A549 treated with CORT108297 at 1 μM for 4 hours (cell line): ENCODE measurements at places on chromosomes 6 and 20. TPM values are rescaled to one million over a fixed set of nuclear protein-coding genes. Genes with fewer than 3 reads are reported as not detected.

The ZNF76 gene
- 7.1 to 11.3 TPM (median 10.6 TPM) in 5 replicates for total RNA-seq

The KCNK17 gene
- total RNA-seq, result not detected in 5 replicates

The PPP1R3G gene
- 1.1 to 2.0 TPM (median 1.4 TPM) in 5 replicates for total RNA-seq

The BCKDHB gene
- 4.8 to 6.8 TPM (median 5.4 TPM) in 5 replicates for total RNA-seq

The SSTR4 gene
- 0.06 to 0.15 TPM (median 0.09 TPM) in 4 of 5 replicates, not detected in the other for total RNA-seq

The PAX1 gene
- 0.03 to 0.10 TPM (median 0.05 TPM) in 3 of 5 replicates, not detected in the others for total RNA-seq

The PSORS1C1 gene
- total RNA-seq, result 3.0 to 5.1 TPM (median 3.8 TPM) in 5 replicates

The IL17F gene
- not detected in 5 replicates for total RNA-seq

The COL10A1 gene
- total RNA-seq, result 0.02 TPM in 1 of 5 replicates, not detected in the others

The RNF39 gene
- total RNA-seq, result 0.03 to 0.07 TPM (median 0.05 TPM) in 3 of 5 replicates, not detected in the others

The DYNLT2 gene
- 0.55 to 0.79 TPM (median 0.66 TPM) in 5 replicates for total RNA-seq

The WTAP gene
- total RNA-seq, result 62.6 to 77.9 TPM (median 69.8 TPM) in 5 replicates

The RREB1 gene
- 7.2 to 10.7 TPM (median 8.0 TPM) in 5 replicates for total RNA-seq

The MYL9 gene
- 17.0 to 27.2 TPM (median 20.2 TPM) in 5 replicates for total RNA-seq

The FGD2 gene
- total RNA-seq, result not detected in 5 replicates

The HTR1E gene
- not detected in 5 replicates for total RNA-seq

The ETV7 gene
- total RNA-seq, result 0.13 to 0.18 TPM (median 0.16 TPM) in 4 of 5 replicates, not detected in the other

The SCUBE3 gene
- 0.03 to 0.07 TPM (median 0.06 TPM) in 5 replicates for total RNA-seq

The AGER gene
- total RNA-seq, result 1.4 to 2.3 TPM (median 1.7 TPM) in 5 replicates

The FOXQ1 gene
- total RNA-seq, result 2.5 to 5.2 TPM (median 5.1 TPM) in 5 replicates

The TNFRSF6B gene
- 0.47 to 1.4 TPM (median 0.76 TPM) in 5 replicates for total RNA-seq

The COL21A1 gene
- 0.72 to 1.1 TPM (median 0.76 TPM) in 5 replicates for total RNA-seq
